ENCODE measurements at places on chromosomes 7 and 10.

DNA sequence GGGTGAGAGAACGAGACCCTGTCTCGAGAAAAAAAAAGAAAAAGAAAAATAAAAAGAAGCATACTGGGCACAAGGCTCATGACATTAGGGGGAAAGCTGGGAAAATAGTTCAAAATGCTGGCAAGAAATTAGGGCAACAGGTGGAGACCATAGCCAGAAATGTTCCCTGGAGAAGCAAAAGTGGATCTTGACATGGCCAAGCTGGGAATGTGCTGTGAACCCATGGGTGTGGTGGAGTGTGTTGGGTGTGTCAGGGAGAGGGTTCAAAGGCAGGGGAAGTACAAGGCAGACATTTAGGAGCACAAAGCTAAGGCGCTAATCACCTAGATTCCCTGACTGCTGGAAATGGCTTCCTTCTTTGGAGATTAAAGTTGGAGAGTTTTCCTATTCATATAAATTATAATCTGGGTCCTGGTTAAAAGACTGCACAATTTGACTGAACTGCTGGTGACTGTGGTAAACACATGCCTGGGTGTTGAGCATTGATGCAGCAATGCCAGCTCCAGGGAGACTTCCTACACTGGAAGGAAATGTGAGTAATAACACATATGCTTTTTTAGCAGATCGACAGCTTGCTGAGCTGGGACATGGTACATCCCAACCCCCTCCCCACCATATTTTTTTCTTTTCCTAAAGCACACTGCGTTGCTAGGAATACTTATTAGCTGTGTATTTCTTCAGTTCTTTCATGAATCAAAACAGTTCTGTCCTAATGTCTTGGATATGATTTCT, 70.1 kb upstream of the ARHGAP21 start:
- DNase-seq = no peak

DNA sequence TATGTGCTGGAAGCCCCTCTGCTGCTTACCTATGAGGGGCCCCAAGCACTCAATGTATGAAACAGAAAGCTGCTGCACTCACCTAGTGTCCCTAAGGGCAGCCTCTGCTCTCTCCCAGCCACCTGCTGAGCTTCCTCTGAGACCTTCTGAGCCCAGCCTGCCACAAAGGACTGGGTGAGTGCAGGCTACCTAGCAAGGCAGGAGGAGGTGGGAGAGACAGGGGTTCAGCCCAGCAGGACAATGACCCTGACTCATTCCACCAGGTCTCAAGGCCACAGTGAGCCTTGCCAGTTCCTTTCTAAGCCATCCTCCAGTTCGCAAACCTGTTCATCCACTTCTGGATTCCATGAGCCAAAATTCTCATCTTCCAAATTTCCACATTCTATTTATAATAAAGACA, 16.3 kb downstream of the VOPP1 start:
- DNase-seq = no peak

DNA sequence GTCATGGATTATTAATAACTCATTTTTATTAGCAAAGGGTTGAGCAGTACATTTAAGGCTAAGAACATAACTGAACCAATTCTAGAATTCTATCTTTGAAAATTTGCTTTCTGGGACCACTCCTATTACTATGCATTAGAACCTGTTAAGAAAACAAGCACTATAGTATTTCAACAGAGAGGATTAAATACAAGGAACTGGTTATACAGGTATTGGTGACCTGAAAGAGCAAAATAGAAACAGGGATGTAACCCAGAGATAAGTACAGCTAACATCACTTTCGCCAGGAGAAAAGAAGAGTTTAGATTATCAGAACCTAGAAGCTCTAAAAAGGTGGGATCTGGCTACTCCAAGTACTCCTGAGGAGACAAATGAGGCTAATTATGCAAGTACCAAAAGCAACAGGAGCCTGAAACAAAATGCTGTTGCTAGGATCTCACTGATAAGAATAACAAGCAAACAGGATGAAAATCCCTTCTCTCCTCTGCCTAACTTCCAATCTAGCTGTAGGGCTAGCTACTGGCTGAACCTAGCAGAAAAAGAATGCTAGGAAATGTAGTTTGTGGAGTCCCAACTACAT, 32.1 kb upstream of the ELAPOR2 start:
- DNase-seq = no peak

DNA sequence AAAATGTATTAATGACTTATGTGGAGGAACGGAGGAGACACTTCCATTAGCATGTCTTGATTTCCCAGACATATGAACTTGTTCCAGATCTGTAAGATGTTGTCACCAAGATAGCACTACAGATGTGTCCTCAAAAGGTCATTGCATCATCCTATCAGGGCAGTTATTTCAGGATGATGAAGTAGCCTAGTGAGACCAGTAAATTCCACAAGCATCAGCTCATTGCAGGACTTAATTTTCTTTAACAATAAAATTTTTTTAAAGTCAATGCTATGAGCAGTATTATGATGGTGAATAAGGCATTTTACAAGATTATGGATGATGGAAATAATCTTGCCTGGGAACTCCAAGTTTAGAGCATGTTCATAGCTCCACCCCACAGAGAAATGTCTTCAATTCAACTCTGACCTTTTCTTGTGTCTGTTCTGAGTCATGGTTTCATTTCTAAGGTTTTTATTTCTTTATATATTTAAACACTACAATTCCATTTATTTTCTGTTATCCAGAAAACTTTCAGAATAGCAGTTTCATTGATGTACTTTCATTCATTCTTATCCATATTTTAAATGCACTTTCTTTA, 1203.3 kb upstream of the CELF2 start:
- no peak for DNase-seq

DNA sequence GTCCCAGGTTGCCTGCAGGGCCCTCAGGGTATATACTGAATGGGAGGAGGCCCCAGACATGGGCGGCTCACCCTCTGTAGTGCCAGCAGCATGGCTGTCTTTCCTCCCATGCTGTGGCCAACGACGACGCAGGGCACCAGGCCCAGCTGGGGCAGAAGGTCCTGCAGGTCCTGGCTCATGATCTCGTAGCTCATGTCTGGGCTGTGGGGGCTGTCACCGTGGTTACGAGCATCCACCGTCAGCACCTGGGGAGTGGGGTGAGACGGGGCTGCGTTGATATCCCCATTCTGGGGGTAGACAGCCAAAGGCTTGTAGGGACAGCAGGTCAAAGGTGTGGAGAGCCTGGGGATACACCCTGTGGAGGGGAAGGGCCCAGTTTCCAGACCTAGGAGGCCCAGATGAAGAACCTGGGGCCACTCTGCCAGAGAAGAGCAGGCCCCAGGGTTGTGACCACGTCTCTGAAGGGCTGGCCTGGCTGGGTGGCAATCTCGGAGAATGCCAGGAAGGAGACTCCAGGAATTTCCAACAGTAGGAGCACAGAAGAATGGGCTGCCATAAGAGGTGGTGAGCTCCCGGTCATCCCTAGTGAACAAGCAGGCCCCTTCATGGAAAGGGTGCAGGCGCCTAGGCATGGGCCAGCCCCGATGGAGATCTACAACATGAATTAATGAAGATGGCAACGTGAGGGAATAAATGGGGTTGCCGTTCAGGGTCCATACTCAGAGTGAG, 947 bp downstream of the ABHD11 start:
- DNase-seq = no peak
